ENCODE measurements at places on chromosomes 2 and 18.
A peak's percentile ranks its signal among the peaks of the same experiment; 100 is the strongest.

GRCh38 chr2:239106966-239107365 is 259.1 kb downstream of the TWIST2 start:
- DNase-seq = no peak

GRCh38 chr2:105496271-105496670 is 97.4 kb upstream of the FHL2 start:
- DNase-seq = no peak

- DNase-seq = no peak
Measured at GRCh38 chr18:41012194-41012593, 942.8 kb upstream of the PIK3C3 start.

DNA sequence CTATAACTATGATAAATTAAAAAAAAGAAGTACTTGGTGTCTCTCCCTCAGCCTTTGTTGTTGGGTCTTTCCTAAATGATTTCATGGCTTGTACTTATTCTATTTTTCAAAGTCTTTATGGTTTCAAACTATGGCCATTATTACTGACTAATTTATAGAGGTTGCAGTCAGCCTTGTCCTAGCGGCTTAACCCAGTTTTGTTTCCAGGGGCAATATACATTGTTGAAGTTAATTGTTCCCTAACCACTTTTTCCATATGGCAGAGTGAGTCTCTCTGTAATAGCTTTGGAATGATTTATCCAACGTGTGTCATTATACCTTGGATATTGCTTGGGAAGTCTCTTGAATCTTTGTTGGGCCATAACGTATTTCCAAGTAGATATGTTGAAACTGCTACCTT is 408.8 kb downstream of the HRH4 start:
- no peak for DNase-seq

DNA sequence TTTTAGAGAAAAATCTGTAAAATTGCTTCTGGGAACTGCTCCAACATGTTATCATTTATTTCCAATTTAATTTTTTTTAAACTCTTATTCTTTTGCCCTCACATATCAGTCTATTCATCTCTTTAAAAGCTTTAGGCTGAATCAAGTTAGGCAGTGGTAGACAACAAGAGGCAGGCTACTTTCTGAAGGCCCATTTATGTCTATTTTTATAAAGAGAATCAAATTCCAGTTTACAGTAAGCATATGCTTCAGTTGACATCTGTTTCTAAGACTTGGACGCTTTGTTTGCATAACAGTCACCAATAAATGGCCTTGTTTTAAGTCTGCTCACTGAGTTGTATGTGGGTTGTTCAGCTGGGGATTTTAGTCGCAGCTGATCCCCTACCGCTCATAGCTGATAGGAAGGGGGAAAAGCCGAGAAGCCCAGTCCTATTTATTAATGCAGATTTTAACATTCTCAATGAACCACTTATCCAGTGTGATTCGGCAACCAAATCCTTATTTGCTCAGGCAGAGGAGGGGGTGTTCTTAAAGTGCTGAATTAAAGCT is 260.4 kb upstream of the SIX3 start:
- peak; percentile 43 for DNase-seq

GRCh38 chr2:136932700-136933099 is 167.4 kb downstream of the THSD7B start:
- no peak for DNase-seq

DNA sequence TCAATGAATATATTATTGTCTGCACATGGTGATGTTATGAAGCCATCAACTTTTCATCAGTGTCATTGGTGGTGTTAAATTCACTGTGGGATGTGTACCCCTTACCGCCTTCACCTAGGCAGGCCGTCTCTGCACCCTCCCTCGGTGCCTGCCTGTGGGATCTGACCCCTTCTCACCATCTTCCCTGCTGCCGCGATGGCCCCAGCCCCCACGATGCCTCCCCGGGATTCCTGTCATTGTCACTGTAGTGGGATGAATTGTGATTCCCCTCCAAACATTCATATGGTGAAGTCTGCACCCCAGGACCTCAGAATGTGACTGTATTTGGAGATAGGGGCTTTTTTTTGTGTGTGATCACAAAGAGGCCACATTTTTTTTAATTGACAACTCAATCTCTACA is 198.3 kb upstream of the HS6ST1 start:
- no peak for DNase-seq

- DNase-seq = no peak
Measured at GRCh38 chr2:45765728-45766254, 114.3 kb downstream of the PRKCE start.

DNA sequence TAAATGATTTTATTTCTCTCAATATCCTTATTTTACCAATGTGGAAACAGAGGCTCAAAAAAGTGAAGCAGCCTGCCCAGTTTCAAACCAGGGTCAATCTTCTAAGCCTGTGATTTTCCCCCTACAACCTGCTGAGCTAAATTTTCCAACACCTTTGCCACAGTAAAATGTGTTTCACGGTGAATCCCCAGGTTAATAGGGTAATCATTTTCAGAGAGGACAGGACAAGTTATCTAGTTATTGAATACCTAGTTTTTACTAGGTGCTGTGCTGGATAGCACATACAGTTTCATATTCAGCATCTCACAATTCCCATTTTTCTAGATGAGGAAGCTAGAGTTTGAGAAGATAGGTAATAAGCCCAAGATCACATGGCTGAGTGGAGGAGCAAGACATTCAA is 236.6 kb downstream of the PTH2R start:
- DNase-seq = no peak

DNA sequence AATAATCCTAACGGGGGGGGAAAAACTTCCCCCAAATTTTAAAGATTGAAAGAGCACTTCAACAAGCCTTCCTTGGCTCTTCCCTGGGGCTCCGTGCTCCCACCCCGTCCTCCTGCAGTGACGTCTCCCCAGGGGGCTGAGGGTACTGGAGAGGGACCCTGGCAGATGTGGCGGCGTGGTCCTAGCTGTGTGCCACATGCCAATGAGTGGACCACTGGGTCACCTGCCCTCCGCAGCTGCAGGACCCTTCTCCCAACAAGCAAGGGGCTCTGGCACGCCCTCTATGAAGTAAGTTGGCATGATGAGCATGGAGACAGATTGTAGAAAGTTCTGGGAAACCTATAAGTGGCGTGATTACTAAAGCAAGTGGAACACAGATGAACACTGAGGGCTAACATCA is 46.7 kb downstream of the PXDN start:
- DNase-seq = no peak

GRCh38 chr2:147845411-147845971 is 662 bp downstream of the ACVR2A start:
- no peak for DNase-seq

GRCh38 chr2:190847504-190848081 is 33.0 kb upstream of the GLS start:
- no peak for DNase-seq

DNA sequence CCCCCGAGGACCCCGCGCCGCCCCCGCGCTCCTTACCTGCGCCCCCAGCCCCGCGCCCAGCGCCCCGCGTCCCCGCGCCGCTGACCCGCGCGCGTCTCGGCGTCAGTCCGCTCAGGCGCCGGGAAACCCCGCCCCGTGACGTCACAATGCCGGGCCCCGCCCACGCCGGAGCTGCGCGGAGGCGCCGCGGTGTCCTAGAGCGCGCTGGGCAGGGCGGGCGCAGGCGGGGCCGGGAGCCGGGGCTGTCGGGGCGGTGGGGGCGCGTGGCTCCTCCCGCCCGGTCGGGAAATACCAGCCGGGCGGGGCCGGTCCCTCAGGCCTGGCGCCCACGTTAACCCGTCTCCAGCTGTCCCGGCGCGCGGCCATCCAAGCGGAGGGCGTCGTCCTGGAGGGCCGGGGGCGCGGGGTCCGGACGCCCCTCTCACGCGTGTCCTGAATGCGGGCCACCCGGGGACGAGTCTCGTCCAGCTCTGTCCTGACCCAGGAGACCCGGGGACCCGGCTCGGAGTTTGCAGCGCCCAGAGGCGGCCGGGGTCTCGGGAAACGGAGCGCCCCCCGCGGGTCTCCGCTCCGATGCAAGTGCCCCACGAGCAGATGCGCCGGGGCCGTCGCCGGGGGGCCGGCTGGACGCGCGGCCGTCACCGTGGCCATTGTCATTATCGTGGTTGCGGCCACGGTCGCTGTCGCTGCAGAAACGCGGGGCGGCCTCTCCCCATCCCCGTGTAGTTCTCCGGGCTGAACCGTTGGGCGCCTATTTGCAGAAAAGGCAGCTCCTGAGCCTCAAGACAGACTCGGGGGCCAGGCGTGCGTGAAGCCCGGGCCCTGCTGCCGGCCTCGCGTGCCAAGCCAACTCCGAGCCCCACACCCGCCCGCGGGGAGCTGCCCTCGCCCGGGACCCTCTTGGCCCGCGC is at the start of gene SLC66A2:
TSS of gene SLC66A2 (minus strand) at position 109 of the 911 bp plus-strand sequence. CDS start 727 bp downstream, outside the sequence.
- peak; percentile 84 for DNase-seq

DNA sequence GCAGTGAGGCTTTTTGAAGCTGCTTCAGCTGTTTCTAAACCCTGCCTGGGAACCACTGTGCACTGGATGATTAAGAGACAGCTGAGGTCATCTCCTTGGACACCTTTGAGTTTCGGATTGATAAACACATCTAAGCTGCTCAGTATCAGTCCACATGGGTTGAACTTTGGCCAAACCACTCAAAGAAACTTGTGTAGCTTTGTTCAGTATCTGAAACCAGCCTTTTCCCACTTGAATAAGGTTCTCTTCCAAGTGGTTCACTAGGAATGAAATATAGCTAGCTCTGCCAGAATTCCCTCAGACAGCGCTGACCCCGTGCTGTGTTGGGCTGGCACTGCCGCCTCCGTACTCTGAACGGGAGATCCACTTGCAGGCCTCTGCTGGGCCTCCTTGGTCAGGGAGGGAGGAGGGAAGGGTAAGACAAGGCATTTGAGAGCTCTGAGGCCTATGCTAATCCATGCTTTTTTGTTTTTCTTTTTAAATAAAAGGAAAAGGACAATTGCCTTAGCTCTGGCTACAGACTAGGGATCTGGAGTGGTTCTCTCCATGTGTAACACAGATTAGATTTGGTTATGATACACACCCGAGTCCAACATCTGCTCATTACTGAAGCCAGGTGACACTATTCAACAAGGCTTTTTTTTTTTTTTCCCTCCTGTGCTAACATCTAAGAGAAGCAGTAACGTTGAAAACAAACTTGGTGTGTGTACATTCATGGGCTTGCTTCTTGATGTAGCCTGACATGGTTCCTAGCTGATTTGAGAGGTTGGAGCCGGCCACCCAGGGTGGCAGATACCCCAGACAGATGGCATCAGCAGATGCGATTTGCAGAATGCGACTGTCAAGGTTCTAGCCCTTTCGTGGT is 67.7 kb downstream of the NCK2 start:
- no peak for DNase-seq

GRCh38 chr2:45220227-45220626 is 211.0 kb upstream of the SIX2 start:
- DNase-seq = no peak

DNA sequence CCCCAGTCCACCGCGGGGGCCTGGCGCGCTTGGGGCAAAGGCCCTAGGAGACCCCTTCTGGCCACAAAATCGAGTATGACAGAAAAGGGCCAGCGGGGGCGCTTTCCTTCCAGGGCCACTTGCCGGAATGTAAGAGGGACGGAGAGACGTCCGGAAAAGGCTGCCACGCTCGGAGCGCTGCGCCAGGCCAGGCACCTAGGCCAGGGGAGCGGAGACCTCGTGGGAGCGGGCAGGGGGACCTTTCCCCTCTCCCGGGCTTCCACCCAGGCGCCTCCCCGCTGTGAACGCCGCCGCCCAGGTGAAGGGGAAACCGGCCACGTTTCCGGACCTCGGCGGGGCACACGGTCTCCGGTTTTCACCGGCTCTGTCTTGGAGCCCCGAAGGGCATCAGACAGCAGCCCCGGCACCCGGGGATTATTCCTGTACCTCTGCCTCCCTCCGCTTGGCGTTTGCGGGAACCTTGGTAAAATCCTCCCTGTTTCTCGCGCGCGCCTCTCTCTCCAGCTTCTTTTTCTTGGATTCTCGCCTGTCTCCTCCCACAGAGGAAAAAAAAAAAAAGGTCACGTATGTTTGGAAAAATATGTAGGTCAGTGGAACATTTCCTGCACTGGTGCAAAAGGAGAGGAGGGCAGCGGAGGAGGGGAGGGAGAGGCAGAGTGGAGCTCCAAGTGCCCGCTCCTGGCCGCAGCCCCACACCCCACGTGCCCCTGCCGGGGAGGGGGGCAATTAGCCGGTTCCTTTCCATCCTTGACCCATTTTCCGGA is 1.2 kb upstream of the NPAS2 start:
- DNase-seq = no peak

- DNase-seq = no peak
Measured at GRCh38 chr2:19670303-19670702, 231.5 kb downstream of the TTC32 start.

- DNase-seq = no peak
Measured at GRCh38 chr18:55272510-55273243, 313.4 kb upstream of the CCDC68 start.

DNA sequence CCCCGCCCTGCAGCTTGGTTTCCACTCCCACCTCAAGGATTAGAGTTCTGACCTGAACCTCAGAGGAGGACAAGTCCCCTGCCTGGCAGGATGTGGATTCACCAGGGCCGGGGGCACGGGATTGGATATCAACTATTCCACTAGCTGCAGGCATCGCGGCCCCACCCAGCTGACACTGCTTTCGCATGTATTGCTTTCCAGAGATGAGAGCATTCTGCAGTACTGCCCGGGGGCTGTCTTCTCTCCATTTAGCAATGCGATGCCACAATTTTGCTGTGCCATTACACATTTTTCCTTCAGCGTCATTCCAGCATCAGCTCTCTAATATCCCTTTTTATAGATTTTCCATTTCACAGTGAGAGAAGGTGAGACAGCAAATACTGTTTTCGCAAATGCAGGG is 42.0 kb downstream of the CTIF start:
- no peak for DNase-seq

GRCh38 chr2:120559401-120559800 is 176.3 kb upstream of the GLI2 start:
- no peak for DNase-seq

GRCh38 chr2:231545105-231545902 is 15.1 kb upstream of the NMUR1 start:
- no peak for DNase-seq

- no peak for DNase-seq
Measured at GRCh38 chr18:39241534-39241933, 1675.9 kb upstream of the CELF4 start.

DNA sequence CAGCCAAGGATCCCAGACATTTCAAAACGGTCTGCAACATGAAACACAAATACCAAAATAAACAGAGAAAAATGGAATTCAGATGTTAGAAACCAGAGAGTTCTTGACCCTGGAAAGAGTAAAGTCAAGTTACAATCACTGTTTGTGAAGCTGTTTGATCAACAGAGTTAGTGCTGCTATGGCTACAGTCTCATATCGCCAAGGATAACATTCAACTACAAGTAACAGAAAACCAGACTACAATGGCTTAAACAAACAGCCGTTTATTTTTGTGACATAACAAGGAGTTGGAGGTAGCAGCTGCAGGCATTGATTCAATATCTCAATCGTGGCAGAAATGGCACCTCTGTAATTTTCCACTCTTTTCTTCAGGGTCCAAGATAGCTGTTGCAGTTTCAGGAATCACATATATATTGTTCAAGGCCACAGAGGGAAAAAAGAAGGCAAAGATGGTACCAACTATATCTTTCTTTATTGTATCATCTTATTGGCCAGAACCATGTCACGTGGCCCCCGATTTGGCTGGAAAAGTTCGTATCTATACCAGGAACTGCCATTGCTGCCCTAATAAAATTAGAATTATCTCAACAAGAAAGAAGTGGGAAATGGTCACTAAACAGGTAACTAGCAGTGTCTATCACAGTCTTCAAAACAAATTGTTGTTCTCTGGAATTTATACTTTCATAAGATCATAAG is 17.7 kb upstream of the HNRNPLL start:
- DNase-seq = peak; percentile 41
